ENCODE measurements at places on chromosomes 12 and 14.

DNA sequence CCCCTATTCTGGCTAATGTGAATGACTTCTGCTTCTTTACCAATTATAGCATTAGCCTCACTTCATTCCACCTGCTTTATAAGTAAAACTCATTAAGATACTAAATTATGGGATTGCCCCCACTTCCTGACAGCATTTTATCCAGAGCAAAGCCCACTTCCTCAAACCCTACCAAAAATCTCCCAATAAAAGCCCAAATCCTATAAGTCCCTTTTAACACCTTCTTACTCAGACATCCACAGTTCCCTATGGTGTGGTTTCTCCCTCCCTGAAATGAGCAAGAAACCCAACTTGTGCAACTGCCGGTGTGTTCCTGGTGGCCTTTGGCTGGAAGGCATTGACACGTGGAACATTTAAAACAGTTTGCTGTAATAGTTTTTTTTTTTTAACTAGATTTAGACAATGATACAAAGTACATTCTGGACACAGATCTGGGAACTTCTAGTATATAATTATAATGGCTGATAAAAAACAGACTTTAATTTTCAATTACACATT is 53.1 kb downstream of the BRMS1L start:
- no peak for DNase-seq

DNA sequence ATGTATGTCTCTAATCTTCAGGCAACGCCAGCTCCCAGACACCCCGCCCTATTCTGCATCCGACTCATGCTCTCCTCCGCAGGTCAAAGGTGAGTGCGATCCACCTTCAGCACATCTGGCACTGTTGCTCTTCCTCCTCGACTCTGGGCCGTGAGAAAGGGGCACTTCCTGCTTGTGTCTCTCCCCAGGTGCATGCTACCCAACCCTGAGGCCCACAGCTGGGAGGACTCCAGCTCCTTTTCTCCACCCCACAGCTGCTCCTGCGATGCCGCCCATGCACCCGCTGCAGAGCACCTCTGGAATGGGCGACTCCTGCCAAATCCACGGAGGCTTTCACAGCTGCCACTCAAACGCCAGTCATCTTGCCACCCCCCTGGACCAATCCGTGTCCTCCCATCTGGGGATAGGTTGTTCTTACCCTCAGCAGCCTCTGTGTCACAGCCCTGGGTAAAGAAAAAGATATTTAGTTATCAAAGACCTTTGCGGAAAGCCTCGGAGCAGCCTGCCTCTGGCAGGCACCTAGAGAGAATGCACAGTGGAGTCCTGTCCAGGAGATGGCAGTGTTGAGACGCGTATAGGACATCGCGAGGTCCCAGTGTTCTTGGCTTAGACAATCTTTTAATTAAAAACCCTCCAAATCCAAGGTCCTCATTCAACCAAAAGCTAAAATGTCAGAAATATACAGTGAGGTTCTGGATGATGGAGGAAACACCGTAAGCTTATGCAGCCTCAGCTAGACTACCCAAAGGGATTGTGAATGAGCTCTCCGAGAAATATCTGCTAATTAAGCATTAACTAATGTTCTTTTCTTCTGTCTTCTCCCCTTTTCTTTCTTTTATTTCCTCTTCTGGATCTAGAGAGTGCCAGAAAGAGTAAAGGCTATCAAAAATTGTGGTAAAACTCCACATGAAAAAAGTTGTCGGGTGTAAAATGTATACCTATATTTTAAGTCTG is 54.3 kb downstream of the MYRFL start:
- peak; percentile 79 for DNase-seq

GRCh38 chr12:111056618-111057521 is 136.5 kb upstream of the MYL2 start:
- no peak for DNase-seq

DNA sequence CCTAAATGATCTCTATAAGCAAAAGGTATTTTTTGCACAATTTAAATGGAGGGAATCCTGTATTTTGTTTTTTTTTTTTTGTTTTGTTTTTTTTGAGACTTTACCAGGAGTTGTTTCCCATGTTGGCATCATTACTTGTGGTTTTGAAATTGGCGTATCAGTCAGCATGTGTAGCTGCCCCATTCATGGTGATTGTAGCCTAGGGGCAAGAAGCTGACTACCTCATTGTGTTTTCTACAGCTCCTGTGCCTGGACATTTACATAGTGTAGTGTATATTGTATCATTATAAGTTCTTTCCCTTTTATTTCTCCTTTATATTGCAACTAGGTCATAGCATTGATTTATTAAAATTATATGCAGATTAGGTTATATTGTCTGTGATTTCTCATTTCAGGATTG is 24.5 kb downstream of the SAMD4A start:
- DNase-seq: no peak

- DNase-seq: no peak
These were observed 562 bp downstream of the PAN2 start for GRCh38 chr12:56333197-56333678.

DNA sequence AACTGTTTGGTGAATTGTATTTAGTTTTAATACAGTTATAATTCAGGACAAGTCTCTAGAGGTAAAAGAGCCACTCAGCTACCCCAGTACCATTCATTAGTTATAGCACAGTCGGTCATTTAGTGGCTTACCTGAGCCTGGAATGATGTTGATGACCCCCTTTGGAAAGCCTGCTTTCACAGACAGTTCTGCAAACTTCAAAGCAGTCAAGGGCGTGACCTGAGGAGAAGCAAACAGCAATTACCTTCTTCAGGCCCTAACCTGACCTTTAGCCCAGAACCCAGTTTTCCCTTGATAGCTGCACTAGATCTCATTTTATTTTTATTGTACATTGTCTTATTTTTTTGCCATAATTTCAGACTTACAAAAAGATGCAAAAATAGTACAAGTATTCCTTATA is 43.8 kb downstream of the ALDH1L2 start:
- no peak for DNase-seq

- no peak for DNase-seq
These were observed 39.7 kb downstream of the CPSF6 start for GRCh38 chr12:69278814-69279782.

DNA sequence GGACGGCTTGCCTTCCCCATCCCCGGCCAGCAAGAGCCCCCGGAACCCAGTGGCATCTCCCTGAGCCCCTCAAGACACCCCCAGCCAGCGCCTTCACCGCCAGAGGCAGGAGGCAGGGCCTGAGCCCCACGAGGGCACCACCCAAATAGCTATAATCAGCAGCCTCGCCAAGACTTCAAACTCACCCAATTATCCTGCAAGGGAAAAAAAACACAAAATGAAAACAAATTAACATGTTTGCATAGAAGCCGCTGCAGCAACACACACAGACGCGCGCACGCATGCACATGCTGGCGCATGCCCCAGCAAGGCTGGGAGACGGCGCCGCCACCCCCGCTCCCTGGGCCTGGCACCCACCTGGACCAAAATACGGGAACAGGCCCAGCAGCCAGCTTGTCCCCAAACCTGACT is 15.8 kb downstream of the FAM222A start:
- DNase-seq: no peak

DNA sequence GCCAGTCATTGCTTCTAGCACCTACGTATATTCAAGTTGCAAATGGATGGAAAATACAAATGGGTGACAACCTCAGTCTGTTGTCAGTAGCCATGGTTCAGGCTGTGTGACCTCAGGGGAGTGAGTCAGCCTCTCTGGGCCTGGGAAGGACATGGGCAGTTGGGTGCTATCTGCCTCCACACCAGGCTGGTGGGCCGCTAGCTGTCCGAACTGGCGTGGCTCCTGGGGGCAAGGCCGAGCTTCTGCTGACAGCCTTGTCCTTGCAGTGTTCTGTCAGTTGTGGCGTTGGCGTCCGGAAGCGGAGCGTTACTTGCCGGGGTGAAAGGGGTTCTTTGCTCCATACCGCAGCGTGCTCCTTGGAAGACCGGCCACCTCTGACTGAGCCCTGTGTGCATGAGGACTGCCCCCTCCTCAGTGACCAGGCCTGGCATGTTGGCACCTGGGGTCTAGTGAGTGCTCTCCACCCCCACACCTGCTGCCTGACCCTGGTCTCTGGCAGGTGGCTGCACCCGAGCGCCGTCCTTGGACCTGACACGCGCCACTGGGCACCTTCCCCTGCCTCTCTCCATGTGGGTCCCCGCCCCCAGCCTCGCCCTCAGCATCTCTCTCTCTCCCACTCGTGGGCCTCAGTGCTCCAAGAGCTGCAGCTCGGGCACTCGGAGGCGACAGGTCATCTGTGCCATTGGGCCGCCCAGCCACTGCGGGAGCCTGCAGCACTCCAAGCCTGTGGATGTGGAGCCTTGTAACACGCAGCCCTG is 17.1 kb downstream of the PAPLN start:
- DNase-seq: no peak
